Stimulated activated CD8-positive, alpha-beta memory T cell treated with anti-CD3 and anti-CD28 coated beads, Interleukin-12 subunit alpha, Interleukin-12 subunit beta, amount 100 ng/mL, for 4 hours (primary cell): ENCODE measurements at places on chromosomes 2 and 18.

GRCh38 chr2:74632939-74633312 is 15.2 kb downstream of the M1AP start:
- DNase-seq = no peak

- DNase-seq = no peak
These were observed 22.2 kb upstream of the DNAH6 start for GRCh38 chr2:84494070-84494469.

GRCh38 chr2:96574364-96574763 is 37.8 kb downstream of the ARID5A start:
- DNase-seq = no peak

- no peak for DNase-seq
These were observed 129.7 kb downstream of the BARD1 start for GRCh38 chr2:214679736-214680135.

DNA sequence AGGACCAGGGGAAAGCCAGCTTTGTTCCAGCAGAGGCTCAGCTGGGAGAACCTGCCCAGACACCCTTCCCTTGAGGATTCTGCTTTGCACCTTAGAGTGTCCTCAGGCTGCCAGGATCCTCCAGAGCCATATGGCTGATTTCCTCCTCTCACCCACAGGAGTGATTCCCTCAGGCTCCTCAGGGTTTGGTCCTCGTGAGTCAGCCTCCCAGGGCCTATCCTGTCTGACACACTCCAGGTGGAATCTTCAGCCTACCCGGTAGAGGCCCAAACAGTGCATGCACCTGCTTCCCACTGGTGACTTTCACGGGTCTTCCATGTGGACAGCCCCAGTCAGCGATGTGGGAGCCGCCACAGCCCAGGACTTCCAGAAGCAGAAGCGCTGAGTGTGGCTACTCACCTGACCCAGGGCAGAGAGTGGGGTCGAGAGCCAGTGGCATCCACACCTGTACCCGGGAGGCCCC is 73.3 kb downstream of the TFCP2L1 start:
- DNase-seq = no peak

DNA sequence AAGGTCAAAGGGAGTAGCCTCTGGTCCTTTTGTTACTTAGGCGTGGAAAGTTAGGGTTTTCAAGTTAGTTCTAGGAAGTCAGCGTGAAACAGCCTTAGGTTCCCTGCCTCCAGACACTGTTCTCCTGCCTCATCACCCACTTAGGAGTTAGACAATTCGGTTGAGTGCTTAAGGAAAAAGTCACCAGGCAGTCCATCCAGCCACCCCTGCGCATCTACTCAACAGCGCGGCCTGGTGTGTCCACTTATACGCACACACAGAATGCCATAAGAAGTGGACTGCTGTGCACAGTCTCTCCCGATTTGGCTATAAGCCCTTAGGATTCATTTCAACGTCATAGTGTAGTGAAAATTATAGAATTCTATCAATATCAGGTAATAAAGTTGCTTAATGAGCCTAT is 470.8 kb upstream of the TNP1 start:
- DNase-seq = no peak

DNA sequence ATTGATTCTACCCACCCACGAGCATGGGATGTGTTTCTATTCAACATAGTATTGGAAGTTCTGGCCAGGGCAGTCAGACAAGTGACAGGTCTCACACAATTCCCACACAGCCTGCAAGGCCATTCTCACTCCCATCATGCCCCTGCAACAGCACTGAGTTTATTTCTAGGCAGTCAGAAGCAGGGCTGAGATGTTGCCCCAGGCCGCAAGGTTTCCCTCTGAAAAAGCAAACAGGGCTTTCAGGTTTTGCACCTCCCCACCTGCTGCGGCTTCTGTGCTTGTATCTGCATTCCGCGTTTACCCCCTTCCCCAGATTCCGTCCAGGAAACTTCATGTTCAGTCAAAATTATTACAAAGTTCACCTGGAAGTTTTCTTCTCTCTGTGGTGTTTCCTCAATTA is 9.4 kb upstream of the TACR1 start:
- no peak for DNase-seq

- no peak for DNase-seq
These were observed 17.8 kb upstream of the SMAD7 start for GRCh38 chr18:48968412-48969215.

DNA sequence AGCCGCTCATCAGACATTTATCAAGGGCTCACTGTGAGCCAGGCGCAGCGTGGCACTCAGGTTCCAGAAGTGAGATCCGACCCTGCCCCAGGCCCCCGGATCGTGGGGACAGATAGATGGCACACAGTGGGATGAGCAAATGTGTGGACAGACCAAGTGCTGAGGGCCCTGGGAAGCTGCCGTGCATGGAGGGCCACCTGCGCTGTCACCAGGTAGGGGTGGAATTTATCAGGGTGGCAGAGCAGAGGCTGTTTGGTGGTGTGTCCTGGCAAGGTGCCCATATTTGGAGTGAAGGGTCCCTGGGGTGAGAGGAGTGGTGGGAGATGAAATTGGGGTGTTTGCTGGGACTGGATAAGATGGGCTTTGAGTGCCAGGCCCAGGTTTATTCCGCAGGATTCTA is 92.8 kb upstream of the HS6ST1 start:
- DNase-seq = no peak

GRCh38 chr2:227363756-227364155 is 15.3 kb downstream of the TM4SF20 start:
- no peak for DNase-seq

- no peak for DNase-seq
These were observed 2.1 kb downstream of the COQ10B start for GRCh38 chr2:197455428-197455827.

DNA sequence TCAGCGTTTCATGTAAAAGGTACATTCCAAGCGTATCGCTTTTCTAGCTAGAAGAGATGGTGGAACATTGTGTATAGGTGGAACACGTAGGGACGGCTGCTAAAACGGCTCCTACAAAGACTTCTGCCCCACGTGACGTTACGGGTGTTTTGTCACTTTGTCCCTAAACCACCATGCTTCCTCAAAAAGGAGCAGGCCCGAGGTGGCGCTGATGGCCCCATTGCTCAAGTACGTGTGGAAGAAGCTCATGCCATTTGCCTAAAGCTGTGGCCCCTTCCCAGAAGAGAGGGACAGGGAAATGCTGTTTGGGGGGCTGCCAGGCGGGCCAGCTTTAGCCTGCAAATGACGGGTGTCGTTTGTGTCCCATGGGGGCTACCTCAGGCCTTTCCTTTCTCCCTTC is 72.7 kb downstream of the TMEM247 start:
- DNase-seq = no peak

- DNase-seq = no peak
These were observed 254.8 kb downstream of the TGIF1 start for GRCh38 chr18:3704556-3705344.

DNA sequence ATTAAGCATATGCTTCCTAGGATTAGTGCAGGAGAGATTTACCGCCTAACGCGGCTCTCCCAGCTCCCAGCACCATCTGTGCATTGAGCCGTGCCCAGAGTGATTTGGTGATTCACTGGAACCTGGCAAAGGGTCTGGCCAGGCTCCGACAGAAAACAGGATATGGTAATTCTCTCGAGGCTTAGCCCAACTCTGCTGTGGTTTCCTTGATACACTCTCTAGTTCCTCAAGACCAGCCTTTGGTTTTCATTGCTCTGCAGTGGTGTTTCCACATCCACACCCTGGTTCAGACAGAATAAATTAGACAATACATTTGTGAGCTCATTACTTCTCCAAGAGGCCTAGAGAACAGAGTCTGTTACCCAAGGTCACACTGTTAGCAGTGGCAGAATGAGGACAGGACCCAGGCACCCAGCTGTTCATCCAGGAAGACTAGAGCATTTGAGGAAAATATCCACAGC is 23.0 kb upstream of the SMAD2 start:
- DNase-seq = no peak

GRCh38 chr18:70981400-70982140 is 692.7 kb downstream of the SOCS6 start:
- no peak for DNase-seq

DNA sequence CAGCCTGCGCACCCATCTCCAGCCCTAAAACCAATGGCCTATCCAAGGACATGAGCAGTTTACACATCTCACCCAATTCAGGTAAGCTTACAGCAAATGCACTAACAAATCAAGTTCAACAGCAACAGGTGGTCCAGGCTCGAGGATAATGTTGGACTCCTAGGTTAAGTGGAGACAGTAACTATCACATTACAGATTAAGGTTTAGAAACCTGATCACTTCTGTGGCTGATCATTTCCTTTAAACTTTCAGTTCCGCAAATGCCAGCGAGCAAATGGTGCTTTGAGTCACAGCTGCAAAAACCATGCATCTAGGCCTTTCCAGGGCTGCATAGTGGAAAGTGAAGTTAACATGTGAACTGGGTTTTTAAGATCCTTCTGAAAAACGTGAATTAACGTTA is 259.4 kb downstream of the GBX2 start:
- no peak for DNase-seq

DNA sequence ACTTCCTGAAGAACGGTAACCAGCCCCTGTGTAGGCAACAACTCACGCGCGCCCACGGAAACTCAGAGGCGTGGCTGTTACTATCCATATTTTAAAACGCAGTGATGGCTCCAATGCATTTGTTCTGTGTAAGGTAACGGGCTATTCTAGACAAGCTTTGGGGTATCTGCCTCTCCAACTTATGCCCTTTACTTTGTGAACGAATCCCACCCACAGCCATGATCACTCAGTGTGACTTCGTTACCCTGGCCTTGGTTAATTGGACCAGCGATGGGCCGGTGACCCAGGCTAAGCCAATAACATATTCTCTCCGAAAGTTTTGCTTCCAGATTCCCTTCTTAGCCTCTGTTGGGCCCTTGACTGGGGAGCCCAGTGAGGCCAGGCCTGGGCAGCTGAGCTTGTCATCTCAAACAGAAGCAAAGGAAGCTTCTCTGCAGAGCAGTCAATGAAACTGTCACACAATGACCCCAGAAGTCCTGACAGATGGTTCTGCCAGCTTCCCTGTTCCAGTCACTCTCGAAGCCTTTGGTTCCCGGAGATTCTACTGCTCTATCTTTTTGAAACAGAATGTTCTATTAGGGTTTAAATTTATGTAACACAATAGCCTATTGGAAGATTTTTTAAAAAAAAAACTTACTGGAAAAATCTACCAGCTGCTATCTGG is 30.7 kb upstream of the ROCK2 start:
- no peak for DNase-seq

DNA sequence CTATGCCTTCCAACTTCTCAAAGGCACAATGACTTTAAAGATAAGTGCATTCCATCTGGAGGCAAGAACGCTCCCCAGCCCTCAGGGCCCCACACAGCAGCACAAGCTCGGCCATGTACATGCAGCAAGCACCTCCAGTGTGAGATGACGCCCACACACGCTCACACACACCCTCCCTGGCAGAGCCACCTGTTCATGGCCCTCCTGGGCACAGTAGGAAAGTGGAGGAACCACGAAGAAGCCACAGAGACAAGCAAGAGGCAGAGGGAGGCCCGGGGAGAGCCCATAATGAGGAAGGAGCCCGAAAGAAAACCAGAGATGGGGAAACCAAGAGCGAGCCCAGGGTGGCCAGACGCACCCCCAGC is 21.7 kb downstream of the BIN1 start:
- peak; percentile 19 for DNase-seq

GRCh38 chr2:134438371-134438770 is 184.5 kb downstream of the MGAT5 start:
- DNase-seq = no peak

DNA sequence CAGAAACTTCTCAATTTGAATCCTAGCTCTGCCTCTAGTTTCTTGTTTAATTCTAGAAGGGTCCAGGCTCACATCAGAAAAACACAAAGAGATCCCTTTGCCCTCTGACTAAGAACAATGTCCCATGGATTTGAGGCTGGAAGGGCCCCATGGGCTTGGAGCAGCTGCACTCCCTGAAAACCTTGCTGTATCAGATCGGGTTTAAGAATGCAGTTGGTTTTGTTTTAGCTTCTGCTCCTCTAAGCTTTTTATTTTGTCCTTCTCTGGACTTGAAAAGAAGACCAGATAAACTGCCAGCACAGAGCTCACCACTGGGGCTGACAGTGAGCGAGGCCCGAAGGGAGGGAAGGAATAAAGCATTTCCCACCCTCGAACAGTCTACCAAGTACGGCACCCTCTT is 69.2 kb upstream of the WIPF1 start:
- DNase-seq = no peak

DNA sequence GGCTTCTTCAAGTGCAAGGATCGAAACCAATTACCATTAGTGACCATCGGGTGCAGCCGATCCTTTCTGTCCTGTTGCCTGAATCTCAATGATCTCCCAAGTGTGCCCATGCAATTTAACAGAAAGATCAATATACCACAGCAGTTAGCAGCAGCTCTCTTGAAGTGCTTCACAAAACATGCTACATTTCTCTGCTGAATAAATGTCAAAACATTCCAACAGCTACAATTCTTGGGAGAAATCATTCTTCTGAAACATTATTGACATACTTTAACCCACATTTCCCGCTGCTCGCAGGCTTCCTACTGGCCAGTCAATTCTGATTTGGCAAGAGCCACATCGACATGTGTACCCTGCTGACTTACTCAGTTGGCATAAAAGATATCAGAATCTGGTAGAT is 907.7 kb downstream of the TMEM182 start:
- no peak for DNase-seq

DNA sequence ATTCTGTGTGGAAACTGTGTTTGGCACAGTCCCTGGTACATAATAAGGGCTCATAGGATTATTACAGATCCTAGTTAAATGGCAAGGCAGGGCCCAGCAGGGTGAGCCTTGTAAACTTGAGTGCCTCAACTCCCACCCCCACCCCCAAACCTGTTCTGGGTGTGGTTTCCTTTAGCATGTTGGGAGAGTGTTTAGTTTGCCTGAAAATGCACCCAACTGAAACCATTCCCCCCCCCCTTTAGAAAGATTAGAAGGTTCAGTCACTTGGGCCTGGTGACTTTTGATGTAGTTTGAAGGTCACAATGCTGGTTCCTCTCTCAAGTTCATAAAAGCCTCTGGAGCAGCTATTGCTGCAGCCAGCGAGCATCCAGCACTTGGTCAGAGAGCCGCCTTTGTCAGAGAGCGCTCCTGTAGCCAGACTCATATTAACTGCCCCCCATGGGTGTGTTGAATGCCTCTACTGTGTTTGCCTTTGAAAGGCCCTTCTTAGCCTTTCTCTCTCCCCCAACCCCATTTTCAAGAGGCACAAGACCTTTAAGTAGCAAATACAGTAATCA is 113.7 kb downstream of the SPTBN1 start:
- no peak for DNase-seq

GRCh38 chr2:240347949-240348500 is 87.4 kb upstream of the GPC1 start:
- DNase-seq = no peak

DNA sequence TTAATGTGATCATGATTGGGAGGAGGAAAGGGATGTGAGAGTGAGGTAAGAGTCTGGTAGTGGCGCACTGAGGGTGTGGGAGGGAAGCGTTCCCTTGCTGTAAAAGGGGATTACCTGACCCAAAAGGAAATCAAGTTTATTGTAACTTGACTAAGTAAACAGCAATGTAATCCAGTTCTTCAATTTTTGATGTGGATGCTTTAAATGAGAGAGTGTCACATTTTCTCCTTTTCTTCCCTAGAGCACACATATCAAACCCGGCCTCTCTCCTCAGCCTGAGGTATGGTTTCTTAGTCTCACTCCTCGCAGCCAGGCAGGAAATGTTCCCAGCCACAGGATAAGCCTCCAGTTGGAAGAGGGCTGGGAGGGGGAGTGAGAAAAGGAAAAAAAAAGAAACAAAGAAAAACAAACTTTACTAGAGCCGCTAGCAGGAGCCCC is 688 bp upstream of the ARHGAP28 start:
- no peak for DNase-seq
